ENCODE measurements at places on chromosomes 7 and 10. TPM values are rescaled to one million over a fixed set of nuclear protein-coding genes. Genes with fewer than 3 reads are reported as not detected.

LIPM gene
- total RNA-seq = not detected

INHBA gene
- total RNA-seq = 0.85 TPM

FAM25A gene
- total RNA-seq = 353 TPM

GPR15LG gene
- total RNA-seq = 304 TPM

UBN2 gene
- 12.8 TPM for total RNA-seq

FAM25C gene
- total RNA-seq = not detected

ACSM6 gene
- total RNA-seq = not detected

LIPK gene
- not detected for total RNA-seq

Data from esophagus squamous epithelium (tissue), 5 donors.